NCI-H1930 (cell line): ENCODE measurements at places on chromosomes 3 and 15.

GRCh38 chr3:149145356-149145755 lies 15.9 kb downstream of the HPS3 start:
- no peak for DNase-seq

DNA sequence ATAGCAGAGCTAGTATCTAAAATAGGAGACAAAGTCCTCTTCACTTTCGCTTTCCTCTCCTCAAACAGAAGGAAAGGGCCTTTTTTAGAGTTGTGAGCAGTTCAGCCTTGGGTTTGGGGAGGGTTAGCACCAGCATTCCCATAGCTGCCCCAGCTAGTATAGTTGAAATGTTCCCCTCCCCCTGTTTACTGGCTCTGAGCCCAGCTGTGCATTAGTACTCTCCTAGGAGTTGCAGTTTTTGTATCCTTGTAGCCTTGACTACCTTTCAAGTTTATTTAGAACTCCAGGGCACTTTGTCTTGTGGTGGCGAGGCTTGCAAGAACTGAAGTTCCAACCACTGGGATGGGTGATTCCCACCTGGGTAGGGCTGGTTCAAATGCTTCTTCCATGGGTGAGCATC lies 245.1 kb upstream of the NAALADL2 start:
- no peak for DNase-seq

DNA sequence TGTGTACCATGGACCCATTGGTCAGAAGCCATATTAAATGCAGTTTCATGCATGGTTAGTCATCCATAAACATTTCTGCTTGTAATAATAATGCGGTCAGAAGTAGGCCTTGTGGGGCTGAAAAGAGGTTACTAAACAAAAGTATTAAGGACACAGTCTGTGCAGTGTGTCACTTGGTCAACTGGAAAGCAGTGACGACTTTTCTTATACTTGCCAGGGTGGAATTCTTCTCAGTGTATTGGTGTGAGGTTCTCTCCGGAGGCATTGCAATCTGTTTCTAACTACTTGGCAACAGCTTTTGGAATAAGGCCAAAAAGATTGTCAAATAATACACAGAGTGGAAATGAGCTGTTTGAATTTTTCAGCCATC lies 46.8 kb downstream of the CHL1 start:
- DNase-seq = no peak

DNA sequence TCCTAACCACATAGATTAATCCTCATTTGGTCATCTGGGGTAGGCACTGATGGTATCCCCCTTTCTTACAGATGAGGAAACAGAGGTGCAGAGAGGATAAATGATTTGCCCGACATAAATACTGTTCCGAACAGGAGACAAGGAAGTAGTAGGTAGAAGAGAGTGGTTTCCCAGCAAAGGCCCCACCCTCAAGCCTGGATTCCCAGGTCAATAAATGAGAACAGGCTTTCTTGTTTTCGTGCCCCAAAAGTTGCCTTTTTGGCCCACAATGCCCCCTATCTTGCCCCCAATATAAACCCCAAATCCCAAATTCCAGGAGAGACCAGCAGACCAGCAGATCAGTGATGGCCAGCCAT lies 125.5 kb upstream of the PRR20G start:
- no peak for DNase-seq

- DNase-seq = no peak
Measured at GRCh38 chr3:120524171-120524923, 71.8 kb upstream of the NDUFB4 start.

- DNase-seq = no peak
Measured at GRCh38 chr15:42679285-42680141, 57.4 kb downstream of the CDAN1 start.

DNA sequence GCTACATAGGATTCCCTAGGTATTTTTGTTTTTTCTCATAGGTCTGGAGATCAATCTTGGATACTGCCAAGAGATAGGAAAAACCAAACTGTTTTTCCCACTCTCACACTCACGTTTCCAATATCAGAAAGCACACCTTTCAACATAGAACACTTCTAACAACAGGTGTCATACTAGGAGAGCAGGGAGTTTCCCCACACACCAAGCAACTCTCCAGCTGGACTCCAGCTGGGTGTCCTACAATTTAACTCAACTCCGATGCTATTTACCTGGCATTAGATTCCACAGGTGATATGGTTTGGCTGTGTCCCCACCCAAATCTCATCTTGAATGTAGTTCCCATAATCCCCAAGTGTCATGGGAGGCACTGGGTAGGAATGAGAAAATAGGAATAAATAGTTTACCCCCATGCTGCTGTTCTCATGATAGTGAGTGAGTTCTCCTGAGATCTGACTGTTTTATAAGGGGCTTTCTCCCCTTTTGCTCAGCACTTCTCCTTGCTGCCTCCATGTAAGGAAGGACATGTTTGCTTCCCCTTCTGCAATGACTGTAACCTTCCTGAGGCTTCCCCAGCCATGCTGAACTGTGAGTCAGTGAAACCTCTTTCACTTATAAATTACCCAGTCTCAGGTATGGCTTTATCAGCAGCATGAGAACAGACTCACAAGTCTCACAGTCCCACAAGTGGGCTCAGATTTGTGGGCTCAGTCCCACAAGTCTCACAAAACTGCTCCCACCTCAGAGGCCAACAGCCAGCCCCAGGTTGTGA lies 354.5 kb upstream of the THBS1 start:
- DNase-seq = no peak

DNA sequence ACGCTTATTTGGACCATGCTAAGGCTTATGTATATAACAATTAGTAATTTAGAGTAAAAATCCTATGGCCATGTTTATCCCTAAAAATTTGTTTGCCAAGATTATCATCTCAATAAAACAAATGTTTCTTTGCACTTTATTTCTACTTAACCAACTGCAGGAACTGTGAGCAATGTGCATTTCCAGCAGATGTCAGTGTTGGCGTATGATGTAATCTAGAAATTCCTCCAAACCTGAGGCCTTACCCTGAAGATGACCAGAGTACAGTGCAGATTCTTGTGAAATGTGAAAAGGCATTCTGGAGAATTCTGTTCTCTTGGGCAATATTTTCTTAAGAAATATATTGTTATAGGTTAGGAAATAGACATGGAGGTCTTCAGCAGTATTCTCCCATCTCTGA lies 205.9 kb downstream of the MBNL1 start:
- DNase-seq = no peak

DNA sequence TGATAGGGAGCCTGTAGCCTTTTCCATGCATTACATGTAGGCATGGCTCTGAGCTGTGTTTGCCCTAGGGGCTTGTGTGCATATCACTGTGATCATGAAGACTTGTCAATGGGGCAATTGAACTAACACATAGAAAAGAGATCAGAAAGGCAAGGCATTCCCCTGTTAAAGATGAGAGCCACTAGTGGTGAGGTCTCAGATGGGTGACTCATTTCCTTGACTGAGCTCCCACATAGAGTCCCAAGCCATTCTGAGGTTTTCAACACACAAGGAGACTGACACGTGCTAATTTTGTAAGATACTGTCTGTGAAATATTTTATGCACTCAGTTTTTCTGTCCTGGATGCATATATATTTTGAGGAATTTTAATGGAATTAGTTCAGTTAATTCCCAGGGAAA lies 53.8 kb downstream of the SAMMSON start:
- no peak for DNase-seq

DNA sequence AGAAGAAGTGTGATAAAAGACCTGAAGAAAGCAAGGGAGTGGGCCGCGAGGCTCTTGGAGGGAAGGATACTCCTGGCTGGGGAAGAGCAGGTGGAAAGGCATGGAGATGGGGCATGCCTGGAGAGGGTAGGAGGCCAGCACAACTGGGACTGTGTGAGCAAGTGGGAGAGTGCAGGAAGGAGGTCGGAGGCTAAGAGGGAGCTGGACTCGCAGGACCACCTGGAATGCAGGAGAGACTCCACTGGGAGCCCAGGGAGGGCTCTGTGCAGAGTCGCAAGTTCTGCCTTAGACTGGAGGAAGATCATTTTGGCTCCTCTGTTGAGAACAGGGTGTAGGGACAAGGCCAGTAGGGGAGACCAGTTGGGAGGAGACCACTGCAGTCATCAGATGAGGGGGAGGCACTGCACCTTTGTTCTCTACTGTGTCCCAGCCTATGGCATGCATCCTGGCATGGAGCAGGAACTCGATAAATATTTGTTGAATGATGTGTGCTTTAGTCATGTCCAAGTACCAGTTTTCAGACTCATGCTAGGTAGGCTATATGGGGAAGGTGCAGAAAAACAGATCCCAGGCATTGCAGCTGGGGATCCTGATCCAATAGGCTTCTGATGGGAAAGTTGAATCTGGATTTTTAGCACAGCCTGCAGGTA lies 13.7 kb downstream of the FAM107A start:
- no peak for DNase-seq

DNA sequence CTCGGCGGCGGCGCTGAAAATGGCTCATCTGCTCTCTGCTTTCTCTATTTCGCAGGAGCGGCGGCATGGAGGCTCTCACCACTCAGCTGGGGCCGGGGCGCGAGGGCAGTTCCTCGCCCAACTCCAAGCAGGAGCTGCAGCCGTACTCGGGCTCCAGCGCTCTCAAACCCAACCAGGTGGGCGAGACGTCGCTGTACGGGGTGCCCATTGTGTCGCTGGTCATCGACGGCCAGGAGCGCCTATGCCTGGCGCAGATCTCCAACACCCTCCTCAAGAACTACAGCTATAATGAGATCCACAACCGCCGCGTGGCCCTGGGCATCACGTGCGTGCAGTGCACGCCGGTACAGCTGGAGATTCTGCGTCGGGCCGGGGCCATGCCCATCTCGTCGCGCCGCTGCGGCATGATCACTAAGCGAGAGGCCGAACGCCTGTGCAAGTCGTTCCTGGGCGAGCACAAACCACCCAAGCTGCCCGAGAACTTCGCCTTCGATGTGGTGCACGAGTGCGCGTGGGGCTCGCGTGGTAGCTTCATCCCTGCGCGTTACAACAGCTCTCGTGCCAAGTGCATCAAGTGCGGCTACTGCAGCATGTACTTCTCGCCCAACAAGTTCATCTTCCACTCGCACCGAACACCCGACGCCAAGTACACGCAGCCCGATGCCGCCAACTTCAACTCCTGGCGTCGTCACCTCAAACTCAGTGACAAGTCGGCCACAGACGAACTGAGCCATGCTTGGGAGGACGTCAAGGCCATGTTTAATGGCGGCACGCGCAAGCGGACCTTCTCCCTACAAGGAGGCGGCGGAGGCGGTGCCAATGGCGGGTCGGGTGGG lies 790 bp downstream of the SKOR1 start:
- DNase-seq = no peak

DNA sequence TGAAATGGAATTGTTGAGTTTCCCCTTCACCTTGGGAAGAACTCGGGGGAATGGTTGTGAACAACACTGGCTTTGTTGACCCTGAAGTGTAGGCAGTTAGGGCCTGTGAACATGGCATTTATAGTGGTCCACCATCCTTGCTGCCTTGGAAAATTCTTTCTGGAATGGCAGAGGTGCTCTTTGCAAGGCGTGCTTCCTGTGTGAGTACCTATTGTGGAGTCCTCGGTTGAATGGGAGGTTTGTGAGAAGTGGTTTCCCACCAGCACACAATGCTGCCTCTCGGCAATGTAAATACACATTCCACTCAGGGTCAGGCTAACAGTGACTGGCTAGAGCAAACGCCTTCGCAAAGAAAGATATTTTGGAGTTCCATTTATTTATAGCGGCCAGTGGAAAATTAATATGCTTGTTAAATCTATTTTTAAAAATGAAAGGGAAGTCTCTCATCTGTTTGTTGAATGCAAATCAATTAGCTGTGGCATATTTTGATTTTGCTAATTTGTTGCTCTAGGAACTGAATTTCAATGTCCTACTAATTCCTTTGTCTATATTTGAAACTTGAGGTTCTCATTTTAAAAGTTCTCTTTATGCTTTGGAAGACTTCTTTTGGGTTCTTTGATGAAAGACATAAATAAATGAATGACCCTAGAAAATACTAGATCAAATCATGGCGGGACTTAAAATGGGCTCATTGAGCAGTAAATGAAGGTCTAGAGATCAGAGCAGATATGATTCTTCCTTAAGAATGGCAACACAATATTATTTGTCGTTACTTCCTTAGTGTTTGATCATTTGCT lies 59.5 kb downstream of the FNDC3B start:
- DNase-seq = no peak

DNA sequence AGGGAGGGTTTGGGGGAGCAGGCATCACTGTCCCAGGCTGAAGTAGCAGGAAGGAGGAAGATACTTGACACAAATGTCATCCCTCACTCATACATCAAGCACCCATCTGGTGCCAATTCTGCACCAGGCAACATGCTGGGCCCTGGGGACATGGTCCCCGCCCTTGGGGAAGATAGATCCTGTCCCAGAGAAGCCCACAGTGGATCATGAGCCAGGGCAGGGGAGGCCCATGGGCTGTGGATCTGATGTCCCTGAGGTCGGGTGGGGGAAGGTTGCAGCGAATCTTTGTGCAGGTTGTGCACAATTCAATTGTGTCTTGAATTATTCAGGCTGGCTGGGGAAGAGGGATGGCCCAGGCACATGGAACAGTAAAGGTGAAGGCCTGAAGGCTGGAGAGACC lies 6.4 kb upstream of the CCDC33 start:
- no peak for DNase-seq

GRCh38 chr3:52349611-52350395 lies 33.7 kb downstream of the DNAH1 start:
- no peak for DNase-seq

GRCh38 chr3:58072052-58072762 lies 64.0 kb downstream of the FLNB start:
- no peak for DNase-seq

- DNase-seq = no peak
Measured at GRCh38 chr3:112746675-112747280, 99.9 kb downstream of the CD200R1L start.

DNA sequence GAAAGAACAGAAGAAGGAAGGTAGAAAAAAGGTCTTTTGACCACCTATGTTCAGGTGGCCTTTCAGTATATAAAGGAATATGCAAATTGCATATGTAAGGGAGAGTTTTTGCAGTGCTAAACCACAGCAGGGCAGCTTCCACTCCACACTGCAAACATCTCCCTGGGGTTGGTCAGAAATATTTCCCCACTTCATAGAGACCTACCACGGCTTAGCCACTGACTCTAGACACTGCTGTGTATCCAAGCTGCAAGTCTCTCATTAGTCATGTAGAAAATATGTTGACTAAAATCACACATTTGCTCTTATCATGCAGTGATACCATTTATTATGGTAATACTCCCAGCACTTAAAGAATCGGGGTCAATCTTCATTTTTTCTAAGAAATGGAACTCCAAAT lies 214.9 kb upstream of the NR2F2 start:
- no peak for DNase-seq

GRCh38 chr3:126033051-126033745 lies 50.7 kb downstream of the SLC41A3 start:
- DNase-seq = no peak
